Cerebellar cortex (tissue), 1 donor: ENCODE measurements at places on chromosomes 11 and 22.

DNA sequence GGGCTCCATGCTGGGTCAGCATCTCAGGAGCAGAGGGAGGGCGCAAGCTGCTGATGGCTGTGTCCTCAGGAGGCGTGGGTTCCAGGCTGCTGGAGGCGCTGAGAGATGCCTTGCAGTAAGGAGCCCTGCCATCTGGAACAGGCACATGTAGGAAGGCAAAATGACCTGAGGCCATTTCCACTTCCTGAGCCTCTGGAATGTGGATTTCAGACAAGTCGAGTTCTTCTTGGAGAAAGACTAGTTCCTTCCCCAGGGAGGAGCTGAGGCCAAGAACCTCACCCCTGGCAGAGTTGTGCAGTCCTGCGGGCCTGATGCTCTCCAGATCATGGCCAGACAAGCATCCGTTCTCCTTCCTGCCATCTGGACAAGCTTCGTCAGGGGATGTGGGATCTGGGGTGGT is 19.3 kb downstream of the HPS4 start:
- no peak for DNase-seq

- DNase-seq, result peak; percentile 44
Measured at GRCh38 chr11:132496341-132496740, 1036.0 kb downstream of the OPCML start.

DNA sequence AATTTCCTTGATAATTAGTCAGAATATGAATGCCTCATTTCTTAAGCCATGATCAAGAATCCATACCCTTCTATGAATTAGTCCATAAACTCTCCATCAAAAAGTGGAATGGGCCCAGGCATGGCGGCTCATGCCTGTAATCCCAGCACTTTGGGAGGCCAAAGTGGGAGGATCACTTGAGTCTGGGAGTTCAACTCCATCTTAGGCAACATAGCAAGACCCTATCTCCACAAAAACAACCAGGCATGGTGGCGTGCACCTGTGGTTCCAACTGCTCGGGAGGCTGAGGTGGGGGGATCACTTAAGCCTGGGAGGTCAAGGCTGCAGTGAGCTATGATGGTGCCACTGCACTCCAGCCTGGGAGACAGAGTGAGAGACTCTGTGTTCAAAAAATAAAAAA is 52.1 kb upstream of the SHANK2 start:
- no peak for DNase-seq

DNA sequence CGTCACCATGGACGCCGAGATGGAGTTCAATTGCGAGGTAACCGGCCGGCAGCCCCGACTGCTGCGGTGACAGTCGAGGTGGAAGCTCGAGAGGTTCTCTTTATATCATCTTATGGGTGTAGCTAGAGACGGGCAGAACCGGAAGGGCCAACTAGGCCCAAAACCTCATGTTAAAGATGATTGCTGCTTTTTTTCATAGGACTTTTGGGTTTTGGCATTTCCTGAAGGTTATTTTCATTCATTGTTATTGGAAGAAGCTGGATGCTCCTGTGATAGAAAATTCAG is 585 bp downstream of the NF2 start:
- peak; percentile 45 for DNase-seq

DNA sequence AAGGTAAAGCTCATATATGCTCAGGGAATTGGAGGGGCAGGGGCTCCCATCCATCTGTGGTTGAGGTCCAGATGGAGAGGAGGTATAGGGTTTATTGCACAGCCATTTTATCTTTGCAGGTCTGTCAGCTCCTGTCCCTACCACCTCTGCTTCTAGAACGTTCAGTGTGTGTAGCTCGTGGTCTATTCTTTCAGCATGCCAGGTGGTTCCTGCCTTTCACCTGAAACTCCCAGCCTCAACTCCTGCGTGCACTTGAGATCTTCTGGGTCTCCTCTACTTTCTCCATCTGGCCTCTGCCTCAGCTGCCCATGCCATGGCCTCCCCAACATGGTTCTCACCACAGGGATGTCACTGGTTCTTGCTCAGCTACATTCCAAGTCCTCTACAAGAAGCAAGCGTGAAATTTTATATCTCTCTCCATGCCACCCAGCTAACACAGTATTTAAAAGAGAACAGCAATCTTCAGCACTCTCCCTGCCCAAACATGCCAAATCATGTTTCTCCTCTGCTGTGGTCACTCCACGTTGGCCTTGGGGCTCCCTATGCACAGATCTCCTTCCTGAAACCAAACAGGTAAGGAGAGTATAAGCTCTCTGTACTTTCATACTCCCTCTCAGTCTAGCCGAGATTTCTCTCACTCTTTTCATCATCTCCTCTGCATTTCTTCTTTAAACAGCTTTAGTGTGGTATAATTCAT is 157.8 kb upstream of the TRPC6 start:
- no peak for DNase-seq

DNA sequence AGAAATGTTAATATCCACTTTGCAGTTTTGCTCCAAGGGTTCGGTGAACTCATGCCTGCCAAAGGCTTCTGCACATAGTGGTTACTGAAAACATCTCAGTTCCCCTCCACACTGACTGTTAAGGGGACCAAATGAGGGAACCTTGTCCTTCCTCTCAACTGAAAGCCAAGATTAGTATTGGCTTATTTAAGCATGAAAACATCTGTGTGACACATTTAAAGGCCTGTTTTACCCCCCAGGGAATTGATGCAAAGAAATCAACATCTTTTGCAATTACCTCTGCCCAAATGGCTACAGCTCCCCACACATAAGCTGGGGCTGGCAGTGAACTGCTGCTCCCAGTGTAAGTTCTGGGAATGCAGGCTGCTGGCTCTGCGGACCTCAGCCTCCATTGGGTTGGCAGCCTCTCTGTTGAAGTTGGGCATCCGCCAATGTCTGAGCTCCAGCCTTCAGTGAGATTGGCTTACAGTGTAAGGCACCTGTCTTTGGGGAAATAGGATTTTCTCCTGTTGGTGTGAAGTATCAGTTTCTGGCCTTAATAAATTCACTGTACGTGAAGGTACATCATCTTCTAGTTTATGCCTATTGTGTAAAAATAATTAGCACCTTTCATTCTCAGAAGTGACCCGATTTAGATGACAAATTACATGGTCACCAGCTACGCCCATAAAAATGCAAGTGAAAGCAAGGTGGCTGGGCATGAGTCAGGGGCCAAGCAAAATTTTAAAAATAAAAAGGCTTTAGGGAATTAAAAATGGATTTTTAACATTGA is 213.4 kb upstream of the SYN3 start:
- DNase-seq, result peak; percentile 85

- no peak for DNase-seq
Measured at GRCh38 chr11:85685125-85685819, 723 bp downstream of the CCDC89 start.

- no peak for DNase-seq
Measured at GRCh38 chr11:61494381-61494961, 14.1 kb upstream of the LRRC10B start.

DNA sequence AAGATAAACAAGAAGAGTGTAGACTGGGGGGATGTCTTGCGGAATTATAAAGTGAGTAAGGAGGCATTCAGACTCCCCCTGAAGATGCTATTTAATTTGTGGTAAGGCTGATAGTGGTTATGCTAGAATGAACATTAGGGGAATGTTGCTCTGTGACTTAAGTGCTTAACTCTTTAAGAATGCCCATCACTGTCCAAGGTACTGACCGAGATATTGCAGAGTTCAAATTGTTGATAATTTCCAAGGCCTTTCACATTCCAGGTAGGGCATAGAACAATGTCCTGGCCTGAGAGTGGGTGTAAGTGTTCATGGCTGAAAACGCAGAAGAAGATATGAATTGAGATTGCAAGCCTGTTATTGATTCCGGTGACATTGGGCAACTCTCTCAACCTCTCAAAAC is 90.3 kb upstream of the SEZ6L start:
- no peak for DNase-seq

- no peak for DNase-seq
Measured at GRCh38 chr22:34696557-34696956, 369.4 kb upstream of the ISX start.
